Lower leg skin (tissue), 4 donors: ENCODE measurements at places on chromosomes 11 and 22.

DNA sequence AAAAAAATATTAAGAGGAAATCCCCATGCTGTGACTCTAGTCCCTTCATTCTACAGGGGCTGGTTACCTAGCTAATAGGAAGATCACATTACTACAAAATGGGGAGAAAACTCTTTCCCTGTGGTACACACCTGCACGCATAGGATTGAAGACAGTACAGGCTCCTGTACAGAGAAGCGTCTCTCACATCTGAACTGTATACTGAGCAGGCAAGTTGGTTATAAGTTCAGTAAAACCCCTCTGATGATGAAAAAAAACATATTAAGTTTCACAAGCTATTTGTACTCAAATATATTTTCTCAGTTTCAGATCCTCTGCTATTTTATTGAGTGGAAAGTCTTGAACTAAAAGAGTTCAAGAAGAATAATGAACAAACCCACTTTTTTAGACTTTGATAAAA is 156.9 kb upstream of the HSD17B12 start:
- no peak for DNase-seq

- no peak for DNase-seq
Measured at GRCh38 chr11:92569726-92570125, 345.1 kb downstream of the FAT3 start.

- peak; percentile 69 for DNase-seq
Measured at GRCh38 chr22:19629720-19630419, 84.4 kb upstream of the SEPTIN5 start.

GRCh38 chr22:50304528-50305392 is 2.7 kb downstream of the PLXNB2 start:
- no peak for DNase-seq

DNA sequence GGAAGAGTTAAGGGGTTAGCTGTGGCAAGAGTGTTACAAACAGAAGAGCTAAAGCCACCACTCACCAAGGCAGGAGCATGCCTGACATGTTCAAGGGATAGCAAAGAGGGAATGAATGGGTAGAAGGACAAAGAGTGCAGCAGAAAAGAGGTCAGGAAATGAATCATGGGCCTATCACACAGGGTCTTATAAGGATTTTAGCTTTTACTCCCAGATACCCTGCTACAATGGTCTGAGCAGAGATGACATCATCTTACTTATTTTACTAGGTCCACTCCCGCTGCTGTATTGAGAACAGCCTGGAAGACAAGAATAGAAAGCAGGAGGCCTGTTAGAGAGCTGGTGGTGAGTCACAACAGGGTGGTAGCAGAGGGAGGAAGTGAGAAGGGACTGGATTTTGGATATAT is 9.8 kb downstream of the TRAF6 start:
- no peak for DNase-seq

GRCh38 chr11:34910817-34911216 is 5.4 kb downstream of the APIP start:
- DNase-seq = no peak

DNA sequence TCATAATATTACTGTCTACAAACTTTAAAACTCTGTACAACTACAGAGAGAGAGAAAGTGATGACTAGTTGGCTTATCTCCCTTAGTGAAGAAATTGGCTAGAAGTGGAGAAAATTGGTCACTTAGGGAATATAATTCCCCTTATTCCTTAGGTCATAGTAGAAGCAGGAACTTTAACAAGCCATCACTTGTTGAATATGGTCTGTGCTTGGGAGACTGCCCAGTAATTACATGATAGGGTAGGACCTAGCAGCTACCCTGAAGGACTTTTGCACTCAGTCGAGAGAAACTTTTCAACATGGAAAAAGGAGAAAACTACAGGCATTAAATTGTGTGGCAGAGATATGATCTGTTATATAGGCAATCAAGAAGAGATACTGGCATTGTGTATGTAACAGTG is 576.5 kb upstream of the CCDC90B start:
- no peak for DNase-seq

DNA sequence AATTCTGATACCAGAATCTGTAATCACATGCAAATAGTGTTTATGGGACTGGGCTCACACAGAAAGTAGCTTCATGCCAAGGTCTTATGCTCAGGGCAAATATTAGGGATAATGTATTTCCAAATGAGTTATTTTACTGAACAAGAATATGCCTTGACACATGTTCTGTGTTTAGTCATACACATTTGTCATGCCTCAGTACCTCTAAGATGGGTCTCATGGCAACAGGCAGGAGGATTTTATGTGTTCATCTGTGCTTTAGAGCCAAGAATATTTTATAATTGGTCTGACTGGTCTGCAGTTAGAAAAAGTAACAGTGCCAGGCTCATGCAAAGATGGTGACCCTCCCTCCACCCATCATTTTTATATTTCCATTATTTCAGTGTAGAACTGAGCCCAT is 49.1 kb downstream of the JAM3 start:
- no peak for DNase-seq

- no peak for DNase-seq
Measured at GRCh38 chr11:36224209-36224882, 64.9 kb downstream of the COMMD9 start.

- DNase-seq = peak; percentile 19
Measured at GRCh38 chr11:40241524-40242051, 1217.9 kb downstream of the LRRC4C start.

- no peak for DNase-seq
Measured at GRCh38 chr11:47411884-47412746, 3.7 kb downstream of the SLC39A13 start.

DNA sequence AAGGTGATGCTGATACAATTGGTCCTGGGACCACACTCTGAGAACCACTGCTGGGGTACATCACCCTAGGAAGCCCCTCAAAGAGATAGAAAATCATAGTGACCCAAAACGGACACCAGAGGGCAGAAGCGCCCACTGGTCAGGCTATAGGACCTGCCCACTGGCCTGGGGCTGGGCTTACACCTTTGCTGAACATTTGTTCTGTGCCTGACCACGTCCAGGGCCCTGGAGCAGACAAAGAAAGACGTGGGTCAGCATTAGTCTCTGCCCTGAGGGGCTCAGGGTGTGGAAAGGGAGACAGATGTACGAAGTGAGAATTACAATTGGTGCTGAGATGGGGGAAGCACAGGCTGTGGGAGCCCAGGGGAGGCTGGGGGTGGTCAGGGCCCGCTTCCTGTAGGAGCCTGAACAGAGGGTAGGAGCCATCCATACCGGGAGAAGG is 14.4 kb upstream of the SERPINH1 start:
- DNase-seq = peak; percentile 90

GRCh38 chr22:45087802-45088201 is 75.9 kb upstream of the NUP50 start:
- DNase-seq = no peak

DNA sequence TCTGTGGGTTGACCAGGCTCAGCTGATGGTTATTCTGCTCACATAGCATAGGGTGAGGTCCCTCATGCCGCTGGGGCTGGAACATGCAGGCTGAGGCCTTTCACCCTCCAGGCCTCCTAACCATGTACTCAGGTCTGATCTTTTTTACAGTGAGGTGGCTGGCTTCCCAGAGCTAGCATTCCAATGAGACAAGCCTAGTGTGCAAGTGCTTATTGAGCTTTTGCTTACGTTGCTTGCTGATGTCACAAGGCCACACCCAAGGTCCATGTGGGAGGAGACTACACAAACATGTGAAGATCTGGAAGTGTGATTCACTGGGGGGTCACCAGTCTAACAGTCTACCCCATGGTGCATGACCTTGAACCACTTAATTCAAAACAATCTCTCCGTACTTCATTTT is 33.9 kb downstream of the ISX start:
- peak; percentile 29 for DNase-seq

- no peak for DNase-seq
Measured at GRCh38 chr11:68810164-68810563, 31.6 kb downstream of the CPT1A start.

GRCh38 chr11:134598368-134598767 is 186.3 kb upstream of the B3GAT1 start:
- no peak for DNase-seq

GRCh38 chr11:65891219-65892136 is 1.0 kb downstream of the CCDC85B start:
- peak; percentile 91 for DNase-seq

GRCh38 chr11:19929147-19929546 is 216.5 kb downstream of the NAV2 start:
- DNase-seq = no peak
